GM03348 (cell line): ENCODE measurements at places on chromosomes 4 and X.

DNA sequence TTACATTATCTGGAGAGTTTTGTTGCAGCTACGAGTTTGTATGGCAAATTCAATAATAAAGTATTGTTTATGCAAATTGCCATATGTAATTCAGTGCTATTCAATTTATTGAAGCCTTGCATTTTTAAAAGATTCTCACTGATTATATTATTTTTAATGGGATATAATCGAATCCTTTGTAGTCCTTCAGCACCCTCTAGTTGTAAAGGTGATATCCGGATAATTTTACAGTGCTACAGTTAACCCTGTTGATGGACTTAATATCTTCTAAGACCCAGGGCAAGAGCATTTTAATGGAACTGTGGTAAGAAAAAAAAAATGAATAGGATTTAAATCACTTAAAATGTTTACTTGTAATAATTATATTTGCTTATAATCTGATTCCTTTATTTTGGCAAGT, 48.5 kb upstream of the GRIA2 start:
- DNase-seq: peak; percentile 12

GRCh38 chr4:120156120-120156718, 89.6 kb upstream of the MAD2L1 start:
- peak; percentile 25 for DNase-seq

- DNase-seq: no peak
These were observed 37.0 kb upstream of the TACR3 start for GRCh38 chr4:103756741-103757140.

DNA sequence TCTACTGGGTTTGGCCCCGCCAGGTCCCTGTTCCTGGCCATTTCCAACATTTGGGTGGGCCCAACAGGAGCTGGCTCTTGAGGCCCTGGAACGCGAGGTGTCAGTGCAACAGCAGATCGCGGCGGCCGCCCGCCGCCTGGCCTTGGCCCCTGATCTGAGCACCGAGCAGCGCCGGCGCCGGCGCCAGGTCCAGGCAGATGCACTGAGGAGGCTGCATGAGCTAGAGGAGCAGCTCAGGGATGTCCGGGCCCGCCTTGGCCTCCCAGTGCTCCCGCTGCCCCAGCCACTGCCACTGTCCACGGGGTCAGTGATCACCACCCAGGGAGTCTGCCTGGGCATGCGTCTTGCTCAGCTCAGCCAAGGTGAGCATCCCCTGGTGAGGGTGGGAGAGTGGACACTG, 5.5 kb downstream of the CCDC120 start:
- DNase-seq: no peak

- DNase-seq: no peak
These were observed 175.5 kb downstream of the RAPGEF2 start for GRCh38 chr4:159278399-159278798.

DNA sequence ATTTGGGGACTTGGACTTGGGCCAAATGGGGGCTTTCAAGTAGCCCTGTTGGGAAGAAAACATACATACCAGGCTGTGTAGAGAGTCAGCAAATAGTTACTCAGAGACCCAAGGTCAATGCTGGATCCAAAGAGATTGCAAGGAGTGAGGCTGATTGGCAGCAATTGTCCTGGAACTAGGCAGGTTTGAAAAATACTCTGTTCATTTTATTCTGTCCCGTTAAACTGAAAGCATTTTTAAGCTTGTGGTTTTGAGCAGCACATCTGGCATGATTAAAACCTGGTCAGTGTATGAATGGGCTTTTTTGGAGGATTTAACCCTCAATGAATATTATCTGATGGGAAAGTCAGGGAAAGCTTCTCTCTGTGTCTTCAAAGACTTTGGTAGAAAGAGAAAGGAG, 294.3 kb upstream of the BOD1L1 start:
- DNase-seq: peak; percentile 16
